CD4-positive, alpha-beta T cell treated with Interleukin-6 for 4 hours (primary cell): ENCODE measurements at places on chromosomes 5 and 9.
A peak's percentile ranks its signal among the peaks of the same experiment; 100 is the strongest.

GRCh38 chr9:117101008-117101407 lies 313.8 kb downstream of the ASTN2 start:
- DNase-seq: no peak

DNA sequence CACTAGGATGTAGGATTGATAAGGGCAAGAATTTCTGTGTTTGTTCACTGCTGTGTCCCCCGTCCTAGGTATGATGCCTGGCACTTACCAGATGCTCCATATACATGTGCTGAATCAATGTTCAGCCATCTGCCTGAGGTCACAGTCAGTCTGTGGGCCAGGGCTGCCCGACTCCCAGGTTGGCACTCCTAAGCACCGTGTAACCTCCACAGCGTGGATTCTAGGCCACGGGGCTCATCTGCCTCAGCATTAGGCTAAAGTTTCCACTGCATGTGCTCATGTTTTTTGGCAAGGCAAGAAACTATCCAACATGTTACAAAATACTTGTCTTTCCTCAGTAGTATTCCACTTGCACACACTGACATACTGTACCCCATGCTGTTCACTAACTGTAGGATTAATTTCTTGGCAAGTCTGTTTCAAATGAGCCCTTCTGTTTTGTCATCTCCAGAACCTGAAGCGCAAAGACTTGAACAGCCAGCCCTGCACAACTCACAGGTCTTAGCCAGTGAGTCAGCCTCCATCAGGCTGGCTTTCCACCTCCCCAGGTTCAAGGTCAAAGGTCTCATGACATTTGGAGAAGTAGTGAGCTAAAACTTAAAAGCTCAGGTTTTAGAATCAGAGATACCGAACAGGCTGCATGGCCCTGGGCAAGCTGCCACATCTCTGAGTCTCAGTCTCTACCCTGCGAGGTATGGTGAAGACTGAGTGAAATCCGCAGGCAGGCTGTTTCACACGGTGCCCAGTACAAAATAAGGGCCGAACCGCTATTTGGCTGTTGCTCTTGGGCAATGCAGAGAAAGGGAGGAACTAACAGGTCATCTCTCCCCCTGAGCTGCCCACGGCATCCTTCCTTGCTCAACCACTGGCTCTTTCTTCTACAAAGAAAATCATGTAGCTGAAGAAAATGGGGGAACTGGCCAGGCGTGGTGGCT lies 7.2 kb downstream of the TOR1A start:
- DNase-seq: no peak

GRCh38 chr9:118222375-118222774 lies 518.2 kb downstream of the TLR4 start:
- no peak for DNase-seq

DNA sequence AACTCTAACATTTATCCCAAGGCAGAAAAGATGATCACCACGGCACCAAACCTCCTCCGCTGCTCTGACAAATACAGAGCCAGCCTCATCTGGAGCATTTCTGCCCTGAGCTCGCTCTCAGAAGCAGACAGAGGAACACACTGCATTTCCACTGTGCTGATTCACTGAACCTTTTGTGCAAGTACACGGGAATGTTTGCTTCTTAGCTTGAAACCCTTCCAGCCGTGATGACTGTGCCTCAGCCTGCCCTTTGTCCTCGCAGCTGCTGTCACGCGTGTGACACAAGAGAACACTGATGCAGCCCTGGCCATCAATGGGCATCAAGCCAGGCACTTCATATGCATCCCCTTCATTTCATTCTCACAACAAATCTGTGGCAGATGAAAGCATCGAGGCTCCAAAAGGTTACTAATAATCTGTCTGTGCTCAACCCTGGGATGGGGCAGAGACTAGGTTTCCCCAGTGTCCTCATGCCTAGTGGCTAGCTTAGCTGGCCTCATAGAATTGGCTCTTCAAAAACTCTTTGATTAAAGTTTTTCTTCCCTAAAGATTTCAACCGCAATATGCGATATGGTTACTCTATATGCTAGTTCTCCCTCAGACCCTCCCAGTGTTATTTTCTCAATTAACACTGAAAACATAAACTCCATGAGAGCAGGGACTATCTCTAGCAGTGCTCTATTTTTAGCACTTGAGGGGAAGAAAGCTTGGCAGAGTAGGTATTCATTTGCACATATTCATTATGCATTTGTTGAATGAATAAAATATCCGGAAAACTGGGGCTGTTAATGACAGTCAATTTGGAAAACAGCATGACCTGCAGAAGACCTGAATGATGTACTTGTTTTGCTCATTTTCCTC lies 7.3 kb downstream of the CDC14B start:
- no peak for DNase-seq

DNA sequence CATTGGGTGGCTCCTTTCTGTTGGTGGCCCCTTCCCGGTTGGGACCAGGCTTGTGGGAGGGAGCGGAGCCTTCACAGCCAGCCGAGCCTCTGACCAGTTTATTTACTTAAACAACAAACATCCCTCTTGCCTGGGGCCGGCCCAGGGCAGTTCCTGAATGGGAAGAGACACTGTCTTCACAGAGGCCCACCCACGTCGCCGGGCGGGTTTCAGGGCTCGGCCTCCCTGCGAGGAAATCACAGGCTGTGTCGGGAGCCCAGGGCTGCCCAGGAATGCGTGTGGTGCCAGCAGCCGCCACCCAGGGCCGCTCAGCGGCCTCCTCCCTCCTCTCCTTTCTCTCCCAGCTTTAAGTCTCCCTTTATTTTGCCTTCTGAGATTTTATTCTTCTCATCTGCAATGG lies 132.5 kb downstream of the HSD17B3 start:
- no peak for DNase-seq

DNA sequence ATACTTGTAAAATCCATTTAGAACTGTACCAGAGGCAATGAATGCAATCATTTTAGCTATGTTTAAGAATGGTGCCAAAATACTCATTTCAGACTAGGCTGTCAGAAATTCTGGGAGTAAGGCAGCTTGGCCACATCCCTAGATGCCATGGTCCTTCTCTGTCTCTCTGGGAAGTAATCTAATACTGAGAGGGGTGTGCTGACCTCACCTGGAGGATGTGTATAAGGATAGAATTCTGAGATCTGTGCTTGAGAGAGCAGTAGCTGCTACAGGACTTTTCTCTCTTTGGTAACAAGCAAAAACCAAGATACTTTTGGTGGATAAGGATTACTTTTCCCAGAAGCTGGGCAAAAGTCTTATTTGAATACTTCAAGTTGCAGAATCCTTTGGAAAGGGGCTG lies 68.1 kb upstream of the MRPS30 start:
- DNase-seq: no peak

DNA sequence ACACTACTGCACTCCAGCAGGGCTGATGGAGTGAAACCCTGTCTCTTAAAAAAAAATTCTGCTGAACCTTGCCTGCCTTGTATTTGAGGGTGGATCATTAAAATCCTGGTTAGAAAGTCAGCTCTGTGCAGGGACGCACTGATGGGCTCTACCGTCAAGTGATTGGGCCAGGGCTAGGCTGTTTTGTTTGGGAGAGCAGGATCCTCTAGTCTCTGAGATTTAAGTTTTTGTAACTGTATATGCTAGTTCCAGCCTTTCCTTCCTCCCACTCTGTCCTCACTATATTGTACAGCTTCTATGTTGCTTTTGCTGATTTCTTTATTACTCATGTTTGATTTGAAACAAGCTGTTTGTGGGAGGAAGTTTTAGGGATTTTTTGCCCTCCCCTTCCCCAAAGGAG lies 11.5 kb downstream of the DDX4 start:
- no peak for DNase-seq

DNA sequence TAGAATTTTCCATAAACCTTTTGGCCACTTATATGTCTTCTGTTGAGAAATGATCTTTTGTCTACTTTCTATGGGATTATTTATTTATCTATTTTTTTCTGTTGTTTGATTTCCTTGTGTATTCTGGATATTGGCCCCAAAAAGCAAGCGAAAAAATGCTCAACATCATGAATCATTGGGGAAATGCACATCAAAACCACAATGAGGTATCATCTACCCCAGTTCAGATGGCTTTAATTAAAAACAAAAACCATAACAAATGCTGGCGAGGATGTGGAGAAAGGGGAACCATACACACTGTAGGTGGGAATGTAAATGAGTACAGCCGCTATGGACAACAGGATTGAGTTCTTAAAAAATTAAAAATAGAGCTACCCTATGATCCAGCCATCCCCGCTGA lies 125.0 kb upstream of the LPCAT1 start:
- DNase-seq: no peak

DNA sequence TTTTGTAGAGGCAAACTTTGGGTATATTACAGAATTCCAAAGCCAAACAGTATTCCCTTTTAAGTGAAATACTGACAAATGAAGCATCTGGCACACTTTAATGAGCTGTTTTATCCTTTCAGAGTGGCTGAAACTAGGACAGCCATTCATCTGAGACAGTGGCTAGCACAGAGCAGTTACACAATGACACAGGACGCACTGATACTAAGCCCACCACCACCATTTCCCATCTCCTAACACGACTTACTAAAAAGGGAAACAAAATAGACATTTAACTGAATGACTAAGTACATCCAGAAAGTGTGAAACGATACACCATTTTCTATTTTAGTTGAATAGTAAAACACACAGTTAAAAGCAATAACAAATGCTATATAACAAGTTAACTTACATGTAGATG lies 120.4 kb upstream of the RETREG1 start:
- no peak for DNase-seq

- no peak for DNase-seq
Measured at GRCh38 chr9:114465417-114465816, 39.9 kb downstream of the WHRN start.

DNA sequence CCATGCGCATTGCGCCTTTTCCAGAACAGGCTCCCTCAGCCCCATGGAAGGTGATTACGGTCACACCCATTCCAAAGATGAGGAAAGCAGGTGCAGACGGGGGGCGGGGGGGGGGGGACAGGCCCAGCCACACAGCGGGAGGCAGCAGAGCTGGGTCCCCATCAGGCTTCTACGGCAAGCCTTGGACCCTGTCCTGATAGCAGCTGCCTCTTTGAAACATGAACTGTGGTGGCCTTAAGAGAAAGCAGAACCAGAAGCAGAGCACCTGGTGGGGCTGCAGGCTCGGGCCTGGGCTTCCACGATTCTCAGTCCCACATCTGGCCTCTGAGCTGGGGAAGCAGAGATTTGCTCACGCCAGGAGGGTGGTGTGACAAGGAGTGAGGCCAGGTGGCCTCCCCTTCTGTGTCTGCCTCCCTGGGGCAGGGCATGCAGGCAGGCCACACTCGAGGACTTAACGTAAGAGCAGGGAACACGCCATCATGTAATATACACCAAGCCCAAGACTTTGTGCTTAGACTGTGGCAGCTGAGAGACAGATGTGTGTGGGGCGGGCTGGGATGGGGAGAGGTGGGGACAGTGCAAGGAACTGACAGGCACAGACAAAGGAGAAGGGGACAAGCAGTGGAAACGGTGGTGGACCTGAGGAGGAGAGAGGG lies 14.2 kb upstream of the PHYKPL start:
- no peak for DNase-seq

DNA sequence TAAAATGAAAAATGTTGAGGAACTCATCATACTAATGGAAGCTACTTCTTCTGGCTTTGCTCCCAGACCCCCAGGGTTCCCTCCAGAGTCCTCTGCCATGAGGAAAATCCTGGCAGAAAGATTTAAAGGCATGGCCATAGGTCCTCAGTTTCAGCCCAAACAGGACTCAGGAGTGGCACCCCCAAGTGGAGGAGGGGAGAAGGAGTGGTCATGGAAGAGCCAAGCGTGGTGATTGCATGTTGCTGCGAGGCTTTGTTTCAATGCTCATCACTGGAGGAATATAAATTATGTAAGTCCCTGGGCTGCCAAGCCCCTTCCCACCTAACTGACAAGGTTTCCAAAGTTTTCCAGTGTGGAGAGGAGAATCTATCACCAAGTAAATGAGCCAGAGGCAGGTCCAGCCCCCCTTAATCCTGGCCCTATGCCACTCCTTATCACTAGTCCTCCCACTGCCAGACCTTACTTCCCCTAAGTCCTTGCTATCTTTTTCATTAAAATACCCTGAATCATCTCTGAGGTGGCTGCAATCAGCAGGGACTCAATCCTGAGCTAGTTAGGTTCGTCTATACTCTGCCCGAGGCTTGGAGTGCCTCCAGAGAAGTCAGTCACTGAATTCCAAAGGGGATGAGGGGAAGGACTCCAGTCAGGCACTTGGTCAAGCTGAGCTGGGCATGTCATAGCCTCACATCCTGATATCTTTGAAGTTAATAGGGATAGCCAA lies 70.7 kb upstream of the TAF1L start:
- DNase-seq: no peak

GRCh38 chr9:132880324-132880661 lies 1.6 kb downstream of the SPACA9 start:
- DNase-seq: no peak

- DNase-seq: no peak
Measured at GRCh38 chr5:171651102-171651501, 134.5 kb upstream of the SMIM23 start.

GRCh38 chr5:6475626-6476312 lies 27.1 kb downstream of the UBE2QL1 start:
- DNase-seq: no peak

DNA sequence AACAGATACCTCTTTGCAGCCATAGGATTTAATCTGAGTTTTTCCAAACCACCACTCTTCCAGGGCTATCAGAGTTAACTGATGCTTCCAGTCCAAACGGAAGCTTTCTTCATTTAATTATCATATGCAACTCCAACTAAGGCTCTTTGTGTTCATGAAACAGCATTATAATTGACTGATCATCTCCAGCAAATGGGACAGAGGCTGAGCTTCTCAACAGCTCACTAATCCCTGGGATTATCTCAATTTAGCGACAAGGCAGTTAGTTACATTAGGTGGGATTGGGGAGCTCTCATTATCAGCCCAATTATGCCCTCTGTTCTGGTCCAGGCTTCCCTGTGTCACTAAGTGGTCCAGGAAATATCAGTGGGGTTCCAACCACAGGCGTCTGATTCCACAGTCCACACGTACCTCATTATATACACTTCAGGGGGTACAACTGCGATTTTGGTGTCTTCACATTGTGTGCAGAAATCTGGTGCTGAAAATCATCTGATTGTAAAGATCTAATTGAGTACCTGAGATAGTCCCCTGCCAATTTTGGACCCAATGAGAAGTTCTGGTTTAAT lies 313.5 kb upstream of the PANK3 start:
- DNase-seq: no peak

- no peak for DNase-seq
Measured at GRCh38 chr5:99129768-99130501, 201.1 kb upstream of the CHD1 start.

- DNase-seq: peak; percentile 33
Measured at GRCh38 chr5:139696894-139697658, 48.9 kb downstream of the CXXC5 start.
